GM13977 (cell line): ENCODE measurements at places on chromosomes 4 and X.

- DNase-seq, result no peak
These were observed 186.7 kb upstream of the SLITRK2 start for GRCh38 chrX:145630806-145631435.

DNA sequence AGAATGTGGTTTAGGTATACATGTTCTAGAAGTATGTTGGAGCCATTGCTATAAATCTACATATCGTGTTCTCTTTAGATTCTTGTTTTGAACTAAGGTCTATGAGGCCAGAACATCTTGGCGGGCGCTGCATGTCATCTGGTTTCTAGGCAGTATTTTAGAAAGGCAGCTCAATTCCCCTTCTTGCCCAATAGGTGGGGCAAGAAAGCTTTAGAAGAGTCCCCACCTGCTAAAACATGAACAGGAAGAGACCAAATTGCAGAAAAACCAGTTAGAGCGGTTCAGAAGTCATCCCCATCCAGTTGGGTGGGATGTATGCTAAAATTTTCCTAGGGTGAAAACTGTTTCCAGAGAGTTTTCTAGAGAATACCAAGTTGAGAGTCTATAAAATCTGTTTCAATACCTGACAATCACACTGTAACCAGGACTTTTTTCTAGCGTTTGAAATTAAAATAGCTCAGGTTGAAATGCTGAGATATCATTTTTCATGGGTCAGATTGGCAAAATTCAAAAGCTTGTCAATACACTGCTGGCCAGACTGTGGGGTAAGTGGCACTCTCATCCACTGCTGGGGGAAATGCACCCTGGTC, 17.5 kb upstream of the SH3KBP1 start:
- peak; percentile 71 for DNase-seq

DNA sequence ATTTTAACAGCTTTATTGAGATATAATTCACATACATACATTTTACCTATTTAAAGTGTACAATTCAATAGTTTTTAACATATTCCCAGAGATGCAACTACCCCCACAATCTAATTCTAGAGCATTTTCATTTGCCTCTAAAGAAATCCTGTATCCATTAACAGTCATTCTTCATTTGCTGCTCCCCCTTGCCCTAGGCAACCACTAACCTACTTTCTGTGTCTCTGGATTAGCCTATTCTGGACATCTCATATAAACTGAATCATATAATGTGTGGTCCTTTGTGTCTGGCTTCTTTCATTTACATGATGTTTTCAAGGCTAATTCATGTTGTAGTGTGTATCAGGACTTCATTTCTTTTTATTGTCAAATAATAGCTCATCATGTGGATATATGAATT, 105.1 kb upstream of the GRPR start:
- DNase-seq, result no peak

DNA sequence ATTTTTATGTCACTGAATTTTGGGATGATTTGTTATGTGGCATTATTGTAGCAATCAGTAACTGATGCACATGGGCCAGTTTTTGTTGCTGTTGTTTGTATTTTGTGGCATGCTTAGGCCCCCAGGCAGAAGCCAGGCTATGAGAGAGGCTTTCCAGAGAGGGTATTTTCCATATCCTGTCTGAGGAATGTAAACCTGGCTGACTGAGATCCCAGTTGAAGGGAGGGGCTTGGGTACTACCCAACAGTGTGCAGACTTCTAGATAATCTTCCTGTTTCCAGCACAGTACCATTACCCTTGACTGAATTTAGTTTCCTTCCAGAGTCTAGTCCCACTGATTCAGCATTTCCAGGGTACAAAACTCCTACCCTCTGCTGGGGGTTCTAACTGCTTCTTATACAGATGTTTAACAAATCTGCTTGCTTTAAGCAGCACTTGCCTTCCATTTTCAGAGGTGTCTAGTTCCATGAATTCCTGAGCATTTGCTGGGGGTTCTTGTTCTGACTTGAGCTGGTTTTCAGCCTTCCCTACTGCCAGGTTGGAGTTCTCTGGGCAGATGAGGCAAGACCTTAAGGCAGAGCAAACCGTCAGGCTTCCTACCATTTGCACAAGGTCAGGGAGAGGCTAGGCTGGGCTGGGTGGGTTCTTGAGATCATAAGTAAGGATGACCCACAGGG, 104.7 kb upstream of the EGFL6 start:
- DNase-seq, result no peak

DNA sequence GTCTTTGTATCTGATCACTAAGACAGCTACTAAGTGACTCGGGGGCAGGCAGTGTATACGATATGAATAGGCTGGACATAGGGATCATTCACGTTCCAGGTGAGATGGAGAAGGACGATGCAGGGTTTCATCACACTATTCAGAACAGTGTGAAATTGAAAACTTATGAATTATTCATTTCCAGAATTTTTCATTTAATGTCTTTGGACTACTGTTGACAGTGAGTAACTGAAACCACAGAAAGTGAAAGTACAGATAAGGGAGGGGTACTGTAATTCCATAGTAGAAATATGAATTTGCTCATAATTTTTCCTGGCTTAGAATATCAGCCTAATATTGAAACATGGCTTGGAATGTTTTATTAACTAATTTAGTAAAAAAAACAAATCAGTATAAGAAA, 24.4 kb downstream of the TMEM144 start:
- no peak for DNase-seq

DNA sequence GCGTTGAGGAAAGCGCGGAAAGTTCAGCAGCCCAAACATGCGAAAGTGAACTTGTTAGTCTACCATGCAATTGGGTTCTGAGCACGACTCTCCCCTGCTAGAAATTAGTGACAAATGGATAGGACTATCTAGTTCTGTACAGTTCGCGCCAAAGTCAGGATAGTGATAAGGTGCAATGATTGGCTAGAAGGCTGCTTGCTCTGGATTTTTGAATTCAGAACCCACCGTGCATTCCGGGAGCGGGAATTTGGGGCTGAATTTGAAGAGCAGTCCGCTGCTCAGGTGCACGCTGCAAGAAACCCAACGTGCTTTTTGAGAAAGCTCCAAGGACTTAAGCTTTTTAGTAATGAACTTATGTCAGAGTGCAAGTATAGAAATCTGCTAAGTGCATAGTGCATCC, 732 bp upstream of the ESX1 start:
- DNase-seq, result no peak

DNA sequence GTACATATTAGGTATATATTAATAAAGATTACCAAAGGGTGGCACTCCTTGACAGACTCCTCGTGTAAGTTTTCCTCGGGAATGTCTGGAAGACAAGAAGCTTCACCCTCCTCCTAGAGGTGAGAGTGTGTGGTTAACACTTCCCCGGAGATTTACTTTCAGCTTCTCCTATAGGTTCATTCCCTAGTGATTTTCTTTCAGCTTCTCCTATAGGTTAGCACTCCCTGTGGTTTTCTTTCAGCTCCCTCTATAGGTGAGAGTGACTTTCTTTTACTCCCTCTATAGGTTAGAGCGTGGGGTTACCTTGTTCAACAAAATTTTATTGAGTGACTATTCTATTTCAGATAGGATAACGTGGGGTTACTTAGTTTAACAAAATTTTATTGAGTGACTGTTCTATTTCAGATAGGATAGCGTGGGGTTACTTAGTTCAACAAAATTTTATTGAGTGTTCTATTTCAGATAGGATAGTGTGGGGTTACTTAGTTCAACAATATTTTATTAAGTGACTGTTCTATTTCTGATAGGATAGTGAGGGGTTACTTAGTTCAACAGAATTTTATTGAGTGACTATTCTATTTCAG, 106.0 kb upstream of the PLAC1 start:
- peak; percentile 35 for DNase-seq

DNA sequence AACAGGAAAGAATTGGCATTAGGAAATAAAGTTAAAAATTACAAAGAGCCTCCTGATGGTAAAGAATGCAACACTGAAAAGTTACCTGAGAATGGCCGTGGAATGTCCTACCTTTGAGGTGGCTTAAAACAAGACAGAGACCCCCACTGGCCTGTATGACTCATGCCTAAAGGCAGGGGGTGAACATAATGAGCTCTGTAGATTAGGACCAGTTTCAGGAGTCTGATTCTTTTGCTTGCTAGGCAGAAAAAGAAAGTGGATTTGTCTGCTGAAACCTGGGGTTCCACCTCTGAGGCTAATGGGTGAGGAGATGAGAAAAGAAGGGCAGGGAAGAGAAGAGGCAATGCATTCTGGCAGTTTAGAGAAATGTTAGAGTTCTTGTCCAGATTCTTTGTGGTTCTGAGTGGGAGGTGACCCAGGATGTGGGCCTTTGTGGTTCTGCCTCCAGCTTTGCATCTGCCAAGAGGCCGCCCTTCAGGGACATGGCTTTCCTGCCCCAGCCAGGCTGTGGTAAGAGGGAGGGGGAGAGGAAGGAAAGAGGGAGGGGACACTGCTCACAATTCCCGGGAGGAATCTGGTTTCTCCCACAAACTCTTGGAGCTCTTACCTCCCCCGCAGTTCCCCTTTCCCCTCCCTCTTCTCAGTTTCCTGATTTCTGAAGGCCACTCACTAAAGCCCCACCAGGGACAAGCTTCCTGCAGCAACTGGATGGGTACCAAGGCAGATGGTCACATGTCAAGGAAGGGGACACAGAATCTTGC, 109.6 kb downstream of the EFNB1 start:
- DNase-seq, result no peak

- no peak for DNase-seq
These were observed 9.9 kb upstream of the SMIM20 start for GRCh38 chr4:25903900-25904747.

GRCh38 chr4:6191448-6192130, 8.8 kb downstream of the JAKMIP1 start:
- no peak for DNase-seq

GRCh38 chr4:30536231-30536630, 183.9 kb upstream of the PCDH7 start:
- DNase-seq, result no peak

DNA sequence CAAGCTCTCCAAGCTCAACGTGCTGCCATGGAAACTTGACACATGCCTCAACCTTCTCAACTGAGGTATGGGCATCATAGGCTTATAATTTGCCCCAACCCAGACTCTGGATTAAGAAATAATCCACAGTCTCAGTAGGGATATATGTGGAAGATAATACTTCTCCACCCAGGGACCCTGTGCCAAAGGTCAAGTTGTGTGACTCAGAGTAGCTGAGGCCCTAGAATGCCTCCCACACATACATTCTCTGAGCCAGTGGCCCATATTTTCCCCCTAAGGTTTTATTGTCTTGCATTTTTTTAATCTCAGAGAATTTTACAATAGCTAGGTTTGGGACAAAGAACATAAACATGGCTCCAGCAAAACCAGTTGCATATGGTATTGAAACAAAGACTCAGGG, 283.1 kb downstream of the IDS start:
- no peak for DNase-seq

GRCh38 chr4:9800848-9801247, 19.4 kb downstream of the DRD5 start:
- no peak for DNase-seq

- no peak for DNase-seq
These were observed 85.7 kb upstream of the TBL1X start for GRCh38 chrX:9378980-9379696.

DNA sequence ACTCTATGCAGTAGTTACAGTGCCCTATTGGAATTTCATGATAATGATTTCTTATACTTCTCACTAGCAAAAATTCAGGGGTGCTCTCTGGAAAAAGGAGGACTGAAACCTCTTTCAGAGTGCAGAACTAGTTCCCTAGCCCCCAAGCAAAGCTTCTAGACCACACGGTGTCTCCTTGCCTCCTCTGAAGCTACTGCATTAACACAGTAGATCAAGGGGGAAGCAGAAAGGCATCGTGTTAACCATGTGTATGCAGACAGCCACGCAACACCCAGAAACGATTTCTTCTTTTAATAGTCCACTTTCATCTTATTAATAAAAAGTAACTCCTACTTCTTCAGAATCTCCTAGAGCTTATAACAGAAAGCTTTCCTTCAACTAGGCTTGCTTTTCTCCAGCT, 44.7 kb downstream of the MAML3 start:
- no peak for DNase-seq

GRCh38 chrX:110944751-110945675, 149.4 kb upstream of the CHRDL1 start:
- no peak for DNase-seq

DNA sequence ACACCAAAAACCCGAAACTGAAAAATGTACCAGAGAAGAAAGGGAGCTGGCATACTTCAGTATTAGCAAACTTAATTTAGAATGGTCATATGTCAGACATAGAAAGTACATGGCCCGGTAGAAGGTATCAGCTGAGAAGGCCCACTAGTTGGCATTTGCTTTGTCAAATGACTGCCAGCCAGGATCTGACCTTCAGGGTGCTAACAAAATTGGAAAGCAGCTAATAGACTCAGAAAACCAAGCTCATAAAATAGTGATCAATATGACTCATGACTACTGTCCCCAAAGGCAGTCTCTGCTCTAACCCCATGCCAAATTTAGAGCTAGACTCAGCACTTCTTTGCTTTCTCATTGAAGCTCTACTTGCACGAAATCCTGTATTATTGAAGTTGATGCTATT, 342.7 kb downstream of the PDGFC start:
- no peak for DNase-seq

DNA sequence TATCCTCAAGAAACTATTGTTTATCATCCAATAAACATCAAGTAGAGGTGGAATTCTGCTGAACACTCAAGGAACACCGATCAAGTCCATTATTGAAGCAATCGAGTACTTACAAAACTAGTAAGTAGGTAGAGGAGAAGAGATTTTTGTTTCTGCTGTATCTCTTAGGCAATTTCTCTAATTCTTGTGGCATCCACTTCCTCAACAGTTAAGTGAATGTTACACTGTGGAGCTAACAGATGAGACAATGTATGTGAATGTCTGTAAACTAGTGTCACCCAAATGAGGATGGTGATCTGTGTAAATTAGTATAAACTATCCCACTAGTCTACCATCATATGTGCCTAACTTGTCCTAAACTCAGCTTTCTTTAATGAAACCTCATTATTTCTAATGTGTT, 261.6 kb downstream of the ARHGAP24 start:
- DNase-seq, result no peak

- no peak for DNase-seq
These were observed 1.6 kb downstream of the KDR start for GRCh38 chr4:55123791-55124190.

DNA sequence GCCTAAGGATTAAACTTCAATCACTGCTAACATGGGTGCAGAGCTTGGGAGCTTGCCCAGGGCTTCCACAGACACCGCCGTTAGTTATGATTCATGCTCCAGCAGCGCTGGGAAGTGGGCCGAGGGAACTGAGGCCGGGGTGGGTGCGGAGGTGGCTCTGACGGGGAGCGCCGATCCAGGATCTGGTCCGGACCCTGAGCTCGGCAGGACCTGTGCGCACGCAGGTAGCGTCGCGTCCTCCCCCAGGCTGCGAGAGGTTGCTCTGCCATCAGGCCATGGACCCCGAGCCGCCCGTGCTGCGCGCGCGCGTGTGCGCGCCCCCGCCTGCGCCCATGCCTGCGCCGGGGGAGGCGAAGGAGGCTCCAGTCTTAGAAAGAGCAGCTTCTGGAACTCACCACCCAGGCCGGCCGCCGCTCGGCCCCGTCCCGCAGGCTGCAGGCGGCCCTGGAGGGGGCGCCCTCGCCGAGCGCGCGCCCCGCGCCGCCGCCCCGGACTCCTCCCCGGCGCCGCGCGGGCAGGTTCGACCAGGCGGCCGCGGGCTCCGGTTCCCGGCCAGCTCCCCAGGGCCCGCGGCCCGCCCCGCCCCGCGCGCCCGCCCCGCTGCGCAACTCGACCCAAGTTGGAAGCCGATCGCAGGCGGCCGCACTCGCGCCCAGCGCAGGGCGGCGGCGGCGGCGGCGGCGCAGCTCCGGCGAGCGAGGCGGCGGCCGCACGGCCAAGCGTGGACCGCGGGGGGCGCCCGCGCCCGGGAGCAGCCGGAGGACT, 732 bp upstream of the ADRA2C start:
- DNase-seq, result peak; percentile 70
